ENCODE measurements at places on chromosomes 5 and 9.

GRCh38 chr9:136807281-136808074 lies at the start of gene RABL6:
TSS of gene RABL6 (plus strand) at chr9:136807948. CDS start at chr9:136808197, 249 bp downstream.
- DNase-seq, result peak; percentile 84

DNA sequence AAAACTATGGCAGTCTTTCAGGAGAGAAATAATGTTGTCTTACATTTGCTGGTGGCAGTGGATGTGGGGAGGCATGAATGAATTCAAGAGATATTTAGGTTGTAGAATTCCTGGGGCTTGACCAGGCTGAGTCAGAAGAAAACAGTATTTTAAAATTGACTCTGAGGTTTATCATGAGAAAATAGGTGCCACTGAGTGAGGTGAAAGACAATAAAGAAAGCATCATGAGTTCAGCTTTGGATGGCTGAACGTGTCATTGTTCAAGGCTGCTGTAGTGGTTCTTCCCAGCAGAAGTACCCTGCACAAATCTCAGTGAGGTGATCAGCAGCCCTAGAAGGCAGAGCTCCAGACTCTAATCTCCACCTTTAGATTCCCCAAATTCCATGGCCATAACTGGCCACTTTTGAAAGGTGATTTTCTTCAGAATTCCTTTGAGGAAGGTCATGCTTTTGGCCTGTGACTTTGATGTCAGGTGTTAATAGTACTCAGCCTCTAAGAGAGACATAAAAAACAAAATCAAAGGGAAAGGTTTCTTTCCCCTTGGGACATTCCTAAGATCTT lies 395.4 kb downstream of the NTRK2 start:
- no peak for DNase-seq

GRCh38 chr5:139458580-139459407 lies 3.7 kb downstream of the ECSCR start:
- DNase-seq, result no peak

DNA sequence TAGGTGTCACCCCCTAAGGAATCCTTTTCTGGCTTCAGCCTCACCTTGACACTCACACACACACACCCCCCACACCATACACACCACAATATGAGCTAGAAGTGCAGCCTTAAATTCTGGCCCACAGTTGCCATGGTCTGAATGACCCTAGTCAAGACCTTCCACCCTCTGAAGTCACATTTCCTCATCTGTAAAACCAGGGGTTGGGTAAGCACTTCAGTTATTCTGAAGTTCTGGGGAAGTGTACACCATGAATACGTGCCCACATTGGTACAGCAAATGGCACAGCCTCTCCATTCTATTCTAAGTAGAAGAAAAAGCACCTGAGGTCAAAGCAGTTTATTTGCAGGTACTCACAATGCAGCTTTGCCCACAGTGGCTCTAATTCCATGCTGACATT lies 372.8 kb upstream of the KLF4 start:
- DNase-seq, result no peak

GRCh38 chr5:66842540-66842939 lies 246.3 kb downstream of the MAST4 start:
- DNase-seq, result no peak

DNA sequence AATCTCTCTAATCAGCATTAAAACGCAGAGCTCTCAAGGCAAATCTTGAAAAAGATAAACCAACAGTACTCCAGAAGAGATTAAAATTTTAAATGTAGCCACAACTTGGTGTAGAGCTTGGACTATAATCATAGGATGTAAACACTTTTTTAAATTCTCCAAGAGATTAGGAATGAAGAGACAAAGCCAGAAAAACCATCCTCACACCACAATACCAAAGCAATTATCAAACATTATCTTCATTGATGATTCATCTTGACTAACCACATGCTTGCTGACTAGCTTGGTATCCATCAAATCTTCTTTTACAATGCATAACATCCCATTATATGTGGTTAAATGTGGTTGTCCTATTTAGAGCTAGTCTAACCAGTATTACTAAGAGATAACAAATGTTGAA lies 815.1 kb downstream of the TLE1 start:
- no peak for DNase-seq

DNA sequence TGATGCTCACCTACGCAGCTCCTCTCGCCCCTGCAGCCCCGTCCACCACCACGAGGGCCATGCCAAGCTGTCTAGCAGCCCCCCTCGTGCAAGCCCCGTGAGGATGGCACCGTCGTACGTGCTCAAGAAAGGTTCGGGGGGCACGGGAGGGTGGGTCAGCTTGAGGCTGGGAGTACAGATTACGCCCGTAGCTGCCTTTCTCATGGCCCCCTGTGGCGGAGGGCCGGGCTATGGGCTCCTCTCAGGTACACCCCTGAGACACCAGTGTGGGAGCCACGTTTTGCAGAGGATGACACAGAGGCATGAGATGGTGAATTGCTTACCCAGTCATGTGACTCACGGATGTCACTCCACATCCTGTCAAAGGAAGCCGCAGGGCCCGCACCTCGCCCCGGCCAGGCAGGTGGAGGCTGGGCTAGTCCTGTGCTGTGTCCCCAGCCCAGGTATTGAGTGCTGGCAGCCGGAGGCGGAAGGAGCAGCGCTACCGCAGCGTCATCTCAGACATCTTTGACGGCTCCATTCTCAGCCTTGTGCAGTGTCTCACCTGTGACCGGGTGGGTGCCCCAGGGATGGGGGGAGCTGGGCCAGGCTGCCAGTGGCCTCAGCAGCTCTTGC lies 33.7 kb downstream of the USP20 start:
- DNase-seq, result no peak

DNA sequence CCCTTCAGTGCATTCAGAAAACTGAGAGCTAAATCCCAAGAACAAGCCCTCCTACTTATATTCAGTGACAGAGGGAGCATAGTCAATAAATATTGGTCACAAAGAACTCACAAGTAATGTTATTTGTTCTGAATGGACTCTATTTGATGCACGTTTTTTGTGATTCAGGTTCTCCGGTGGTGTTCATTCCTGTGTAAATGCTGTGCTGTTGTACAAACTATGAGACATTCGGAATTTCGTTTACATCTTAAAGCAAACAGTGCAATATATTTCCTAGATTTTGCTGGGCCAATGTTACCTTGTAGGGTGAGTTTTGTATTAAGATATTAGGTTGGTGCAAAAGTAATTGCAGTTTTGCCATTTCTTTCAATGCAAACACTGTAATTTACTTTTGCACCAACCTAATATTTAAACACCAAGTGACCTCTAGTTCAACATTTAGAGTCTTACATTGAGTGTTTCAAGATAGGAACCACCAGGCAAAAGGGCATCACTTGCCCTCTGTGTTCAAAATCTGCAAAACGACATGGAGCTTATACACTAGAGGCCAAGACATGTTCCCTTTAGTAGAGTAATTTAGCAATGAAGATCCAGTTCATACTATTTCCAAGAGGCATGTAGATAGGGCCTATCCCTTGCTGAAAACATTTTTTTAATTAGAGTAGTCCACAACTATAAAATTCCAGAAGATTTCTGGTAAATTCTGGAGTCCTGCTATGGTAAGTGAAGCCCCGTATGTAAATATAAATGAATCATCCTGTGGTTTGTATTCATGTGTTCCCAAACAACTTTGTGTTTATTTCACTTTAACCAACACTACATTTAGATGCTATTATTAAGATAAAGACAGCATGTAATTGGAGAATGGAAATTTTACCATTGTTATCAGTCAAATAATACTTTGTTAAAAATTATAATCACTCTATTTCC lies 444.0 kb upstream of the PTGER4 start:
- DNase-seq, result no peak
